ENCODE measurements at places on chromosomes 6 and 20.

- DNase-seq = no peak
These were observed 14.2 kb upstream of the FRK start for GRCh38 chr6:116074732-116075390.

- DNase-seq = no peak
These were observed 518.1 kb upstream of the JARID2 start for GRCh38 chr6:14727494-14728395.

DNA sequence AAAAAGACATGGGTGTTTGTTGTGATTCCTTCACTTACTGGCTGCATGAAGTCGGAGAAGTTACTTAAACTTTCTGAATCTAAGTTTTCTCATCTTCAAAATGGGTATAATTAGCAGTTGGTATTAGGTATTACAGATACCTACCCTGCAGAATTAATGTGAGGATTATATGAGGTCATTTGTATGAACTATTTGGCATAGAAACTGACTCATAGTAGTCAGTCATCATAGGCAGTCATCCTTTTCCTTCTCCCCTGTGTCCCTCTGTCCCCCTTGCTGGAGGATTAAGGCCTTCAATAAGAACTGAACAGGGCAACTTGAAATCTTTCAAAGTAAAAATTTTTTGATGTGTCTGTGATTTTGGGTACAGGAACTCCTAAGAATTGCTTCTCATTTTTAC is 26.3 kb downstream of the RALGAPB start:
- DNase-seq = no peak

- no peak for DNase-seq
These were observed 192.5 kb upstream of the SNX9 start for GRCh38 chr6:157630463-157631080.

DNA sequence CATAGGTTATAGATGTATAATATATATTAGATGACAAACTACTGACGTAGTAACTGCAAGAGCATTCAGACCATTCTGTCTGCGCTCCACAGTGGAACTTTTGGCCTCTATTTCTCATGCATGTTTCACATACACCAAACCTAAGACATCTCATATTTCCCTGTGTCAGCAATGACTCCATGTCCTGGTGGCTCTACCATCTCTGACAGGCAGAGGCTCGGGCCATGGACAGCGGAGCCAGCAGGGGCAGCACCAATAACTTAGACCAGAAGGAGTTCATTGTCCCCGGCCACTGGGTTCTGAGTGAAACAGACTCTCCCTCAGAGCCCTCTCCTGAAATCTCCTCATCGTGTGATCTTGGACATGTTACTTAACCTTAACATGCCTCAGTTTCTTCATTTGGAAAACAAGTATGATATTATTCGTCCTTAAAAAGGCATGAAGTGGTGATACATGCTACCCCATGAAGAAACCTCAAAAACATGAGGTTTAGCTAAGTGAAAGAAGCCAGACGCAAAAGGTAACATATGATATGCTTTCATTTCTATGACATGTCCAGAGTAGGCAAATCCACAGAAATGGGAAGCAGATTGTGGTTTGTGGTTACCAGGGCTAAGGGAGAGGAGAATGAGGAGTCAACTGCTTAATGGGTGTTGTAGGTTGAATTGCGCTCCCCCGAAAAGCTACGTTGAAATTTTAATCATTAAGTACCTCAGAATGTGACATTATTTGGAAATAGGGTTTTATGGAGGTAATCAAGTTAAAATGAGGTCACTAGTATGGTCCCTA is 564.0 kb upstream of the JARID2 start:
- DNase-seq = no peak

- no peak for DNase-seq
These were observed 8.6 kb upstream of the COMMD7 start for GRCh38 chr20:32751702-32752457.

- DNase-seq = no peak
These were observed 42.0 kb upstream of the KIF16B start for GRCh38 chr20:16615199-16615598.

DNA sequence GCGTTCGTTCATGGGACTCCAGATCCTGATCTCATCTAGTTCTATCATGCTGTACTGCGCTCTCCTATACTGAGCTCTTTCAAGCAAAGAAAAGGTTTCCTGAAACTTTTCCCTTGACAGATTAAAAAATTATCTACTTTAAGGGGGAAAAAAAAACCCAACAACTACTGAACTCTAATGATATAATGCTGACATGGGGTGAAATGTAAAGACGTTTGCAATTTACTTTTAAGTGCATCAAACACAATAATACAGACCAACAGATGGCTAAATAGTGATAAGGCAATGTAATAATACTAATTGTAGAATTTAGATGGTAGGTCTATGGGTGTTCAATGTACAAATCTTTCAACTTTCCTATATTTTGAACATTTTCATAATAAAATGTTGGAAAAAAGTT is 16.4 kb downstream of the TOMM34 start:
- no peak for DNase-seq

DNA sequence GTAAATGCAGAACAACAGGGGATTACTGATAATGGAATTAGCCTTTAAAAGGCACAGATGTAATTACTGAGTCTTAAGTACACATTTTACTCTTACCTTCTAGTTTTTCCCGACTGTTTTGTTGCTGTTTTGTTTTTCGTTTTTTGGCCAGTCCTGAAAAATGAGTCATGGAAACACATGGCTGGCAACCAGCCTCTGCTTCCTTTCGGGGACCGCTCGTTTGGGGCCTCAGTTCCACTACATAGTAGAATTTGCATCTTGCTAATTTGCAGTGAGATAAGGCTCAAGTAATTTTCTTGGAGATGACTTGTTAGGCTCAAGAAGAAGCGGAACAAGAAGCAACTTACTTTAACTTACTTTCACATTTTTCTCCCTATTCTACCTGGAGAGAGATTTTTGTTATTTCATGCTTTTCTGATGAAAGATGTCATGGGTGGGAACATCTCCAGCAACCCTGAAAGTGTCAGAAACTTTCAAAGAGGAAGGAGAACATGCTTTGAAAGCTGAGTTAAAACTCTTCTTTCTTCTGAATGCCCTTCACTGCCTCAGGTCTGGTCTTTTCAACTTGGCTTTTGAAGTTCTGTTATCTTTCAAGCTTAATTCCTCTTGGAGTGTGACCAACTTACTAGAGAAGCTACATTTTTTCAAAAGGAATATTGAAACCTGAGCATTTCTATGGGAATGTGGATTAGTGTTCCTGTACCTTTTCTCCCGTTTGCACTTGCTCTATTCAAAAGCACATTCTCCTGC is 71.5 kb upstream of the HDAC2 start:
- DNase-seq = no peak

GRCh38 chr6:107534571-107535141 is 44.7 kb downstream of the SOBP start:
- no peak for DNase-seq

GRCh38 chr20:16692009-16692408 is 37.8 kb upstream of the SNRPB2 start:
- no peak for DNase-seq

DNA sequence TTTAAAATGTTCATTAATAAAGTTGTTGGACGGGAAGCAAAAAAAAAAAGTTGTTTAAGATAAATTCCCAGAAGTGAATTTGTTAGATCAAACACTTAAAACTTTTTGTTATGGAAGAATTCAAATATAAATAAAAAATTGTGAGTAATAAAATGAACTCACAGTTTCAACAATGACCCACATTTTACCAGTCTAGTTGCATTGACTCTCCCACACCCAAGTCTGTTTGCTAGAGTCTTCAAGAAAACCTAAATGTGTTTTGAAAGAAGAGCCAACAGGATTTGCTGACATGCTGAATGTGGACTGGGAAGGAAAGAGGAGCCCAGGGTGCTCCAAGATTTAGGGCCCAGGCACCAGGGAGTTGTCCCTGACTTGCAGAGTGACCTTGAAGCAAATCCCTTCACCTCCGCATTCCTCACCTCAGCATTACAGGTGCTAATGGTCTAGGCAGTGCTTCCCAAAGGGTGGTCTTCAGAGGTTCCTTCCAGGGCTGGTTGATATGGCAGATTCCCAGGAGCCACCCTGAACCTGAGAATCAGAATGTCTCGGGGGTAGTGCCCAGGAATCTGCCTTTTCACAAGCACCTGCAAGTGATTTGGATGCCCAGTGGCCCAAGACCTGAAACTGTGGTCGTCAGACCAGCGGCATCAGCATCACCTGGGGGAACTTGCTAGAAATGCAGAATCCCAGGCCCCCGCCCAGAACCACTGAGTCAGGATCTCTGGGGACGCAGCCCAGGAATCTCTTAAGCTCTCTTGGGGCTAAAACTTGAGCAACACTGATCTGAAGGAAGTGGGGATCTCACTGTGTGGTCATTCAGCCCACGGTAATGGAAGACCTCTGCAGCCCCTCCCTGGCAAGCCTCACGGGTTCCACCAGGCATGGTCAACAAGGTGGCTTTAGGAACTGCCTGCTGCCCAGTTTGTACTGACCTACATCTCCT is 31.1 kb downstream of the POFUT1 start:
- no peak for DNase-seq

- DNase-seq = peak; percentile 7
These were observed 265.0 kb downstream of the TENT5A start for GRCh38 chr6:81487489-81487888.

GRCh38 chr20:11755071-11755841 is 162.4 kb upstream of the BTBD3 start:
- peak; percentile 26 for DNase-seq

DNA sequence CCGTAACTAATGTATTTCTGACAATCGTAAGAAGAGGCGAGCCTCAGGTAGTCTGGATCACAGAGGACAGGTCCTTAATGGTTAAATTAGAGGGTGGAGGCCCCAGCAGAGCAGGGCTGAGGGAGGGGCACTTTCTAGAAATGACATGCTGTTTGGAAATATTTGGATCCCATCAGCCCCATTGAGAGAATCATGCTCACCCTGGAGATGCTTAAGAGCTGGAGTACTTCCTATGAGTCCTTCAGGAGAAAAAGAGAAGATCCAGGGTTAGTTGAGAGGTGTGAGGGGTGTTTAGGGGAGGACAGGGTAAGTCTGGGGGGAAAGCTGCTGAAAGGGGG is 123.0 kb downstream of the TCP11 start:
- no peak for DNase-seq

DNA sequence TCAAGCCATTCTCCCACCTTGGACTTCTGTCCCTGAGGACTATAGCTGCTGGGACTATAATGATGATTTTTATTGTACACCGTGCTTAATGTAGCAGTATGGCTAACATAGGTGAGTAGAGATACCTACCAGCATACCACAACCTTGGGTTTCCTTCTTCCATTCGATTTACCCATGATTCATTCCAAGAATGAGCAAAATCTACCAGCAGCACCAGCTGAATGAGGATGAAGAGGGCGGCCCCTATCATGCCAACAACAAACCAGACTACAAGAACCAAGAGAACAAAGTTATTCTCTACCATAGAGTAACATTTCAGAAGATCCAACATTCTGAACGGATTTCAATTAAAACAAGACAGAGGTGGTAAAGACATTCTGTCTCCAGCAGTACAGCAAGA is 12.1 kb downstream of the SERINC3 start:
- DNase-seq = no peak

GRCh38 chr20:9480066-9480465 is 34.3 kb upstream of the LAMP5 start:
- no peak for DNase-seq

DNA sequence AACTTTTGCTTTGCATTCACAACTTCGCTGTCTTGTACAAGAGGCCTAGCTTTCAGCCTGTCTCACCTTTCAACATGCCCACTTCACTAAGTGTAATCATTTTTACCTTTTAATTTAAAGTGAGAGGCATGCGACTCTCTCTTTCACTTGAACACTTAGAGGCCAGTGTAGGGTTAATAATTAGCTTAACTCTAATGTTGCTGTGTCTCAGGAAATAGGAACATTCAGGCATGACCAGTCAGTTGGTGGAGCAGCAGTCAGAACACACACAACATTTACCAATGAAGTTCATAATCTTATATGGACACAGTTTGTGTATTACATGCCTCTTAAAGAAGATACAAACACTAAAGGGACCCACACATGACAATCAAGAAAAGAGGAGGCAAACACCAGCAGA is 47.6 kb downstream of the HTR1B start:
- DNase-seq = no peak

DNA sequence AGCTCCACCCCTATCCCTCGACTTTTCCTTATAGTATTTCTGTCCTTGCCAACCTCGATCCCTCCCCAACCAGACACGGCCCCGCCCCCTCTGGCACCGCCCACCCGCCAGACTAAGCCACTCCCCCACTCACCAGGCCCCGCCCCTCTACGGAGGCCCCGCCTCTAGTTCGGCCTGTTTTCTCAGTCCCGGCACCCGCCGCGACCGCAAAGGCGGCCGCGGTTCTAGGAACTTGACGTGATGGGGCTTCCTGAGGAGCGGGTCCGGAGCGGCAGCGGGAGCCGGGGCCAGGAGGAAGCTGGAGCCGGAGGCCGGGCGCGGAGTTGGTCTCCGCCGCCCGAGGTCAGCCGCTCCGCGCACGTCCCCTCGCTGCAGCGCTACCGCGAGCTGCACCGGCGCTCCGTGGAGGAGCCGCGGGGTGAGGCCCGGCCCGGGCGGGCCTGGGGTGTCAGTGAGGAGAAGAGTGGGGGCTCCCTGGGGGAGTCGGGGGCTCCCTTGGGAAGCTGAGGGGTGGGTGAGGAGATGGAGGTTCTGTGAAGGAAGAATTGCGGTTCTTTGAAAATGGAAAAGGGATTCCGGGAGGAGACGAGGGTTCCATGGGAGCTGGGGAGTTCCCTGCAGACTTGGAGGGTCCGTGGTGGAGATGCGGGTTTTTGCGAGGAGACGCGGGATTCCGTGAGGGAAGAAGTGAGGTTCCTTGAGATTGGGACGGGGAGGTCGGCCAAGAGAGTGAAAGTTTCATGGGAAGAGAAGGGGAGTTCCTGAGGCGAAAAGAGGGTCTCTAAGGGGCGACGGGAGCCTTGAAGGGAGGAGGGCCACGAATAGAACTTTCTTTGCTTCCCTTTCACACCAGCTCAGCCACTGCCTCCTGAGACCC is at the start of gene ACSS2:
ACSS2 (plus strand) TSS at position 207 of the 877 bp plus-strand sequence; CDS start at position 241, 34 bp downstream.
- DNase-seq = no peak

DNA sequence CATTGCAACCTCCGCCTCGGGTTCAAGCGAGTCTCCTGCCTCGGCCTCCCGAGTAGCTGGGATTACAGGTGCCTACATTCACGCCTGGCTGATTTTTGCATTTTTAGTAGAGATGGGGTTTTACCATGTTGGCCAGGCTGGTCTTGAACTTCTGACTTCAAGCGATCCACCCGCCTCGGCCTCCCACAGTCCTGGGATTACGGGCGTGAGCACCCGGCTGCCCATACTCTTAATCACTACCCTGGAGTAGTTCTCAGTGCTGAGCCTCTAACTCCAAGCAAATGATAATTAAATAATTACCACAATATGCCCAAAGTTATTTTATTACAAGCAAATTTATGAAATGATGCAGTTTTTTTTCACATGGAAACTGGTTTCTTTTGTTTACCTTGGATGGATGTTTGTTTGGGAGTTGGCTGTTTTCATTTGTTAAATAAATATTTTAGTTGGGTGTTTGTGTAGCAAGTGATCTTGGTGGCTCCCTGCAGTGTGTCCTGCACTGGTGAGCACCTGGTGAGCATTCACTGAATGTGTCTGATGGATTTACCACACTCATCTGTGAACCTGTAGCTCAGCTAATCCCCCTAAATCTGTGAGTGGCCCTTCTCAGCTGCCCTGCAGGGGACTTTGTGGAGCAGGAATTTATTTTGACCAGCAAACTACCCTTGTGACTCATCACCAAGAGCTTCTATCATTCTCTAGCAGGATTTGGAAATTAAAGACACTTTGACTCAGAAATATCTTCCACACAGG is 36.9 kb downstream of the UTRN start:
- DNase-seq = no peak
